ENCODE measurements at places on chromosomes 5 and 9. TPM values are rescaled to one million over a fixed set of nuclear protein-coding genes. Genes with fewer than 3 reads are reported as not detected.

GRCh38 chr5:2715856-2716255, 35.6 kb downstream of the IRX2 start:
- no peak for DNase-seq

DNA sequence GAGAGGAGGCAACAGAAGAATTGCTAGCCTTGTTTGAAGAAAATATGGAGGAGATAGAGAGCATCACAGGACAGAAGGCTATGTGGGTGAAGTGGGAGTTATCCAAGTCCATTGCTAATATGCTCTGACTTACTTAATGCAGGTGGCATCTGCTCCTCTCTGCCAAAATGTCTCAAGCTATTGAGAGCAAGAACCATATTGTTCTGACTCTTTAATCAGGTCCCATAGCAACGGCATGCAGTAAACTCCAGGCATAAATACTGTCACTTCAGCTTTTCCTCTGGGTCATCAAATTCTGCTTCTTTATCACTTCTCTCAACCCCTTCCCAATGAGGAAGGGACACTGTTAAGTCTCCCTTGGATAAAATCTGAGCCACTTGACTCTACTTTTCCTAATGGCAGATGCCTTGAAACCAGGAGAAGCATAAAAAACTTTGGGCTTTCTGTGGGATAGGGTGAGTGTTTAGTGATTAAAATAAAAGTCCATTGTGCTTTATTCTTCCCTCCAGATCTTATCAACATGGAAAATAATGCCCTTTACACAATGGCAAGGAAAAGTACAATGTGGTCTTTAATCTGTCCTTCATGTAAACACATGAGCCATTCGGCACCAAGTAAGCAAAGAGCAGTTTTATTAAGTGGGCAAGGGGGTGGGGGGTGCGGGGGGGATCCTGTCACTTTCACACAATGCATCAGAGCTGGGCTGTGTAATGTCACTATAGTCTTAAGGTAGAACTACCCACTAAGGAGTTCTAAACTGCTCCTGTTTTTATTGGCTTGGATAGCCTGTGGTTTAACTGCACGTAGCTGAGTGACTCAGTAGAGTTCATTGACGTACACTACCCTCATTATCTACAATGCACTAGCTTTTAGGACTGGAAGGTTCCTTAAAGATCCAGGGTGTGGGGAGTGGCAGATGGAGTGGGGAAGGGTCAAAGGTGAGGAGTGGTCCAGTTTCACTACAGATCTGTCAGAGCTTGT, 71.0 kb upstream of the TARS1 start:
- no peak for DNase-seq

DNA sequence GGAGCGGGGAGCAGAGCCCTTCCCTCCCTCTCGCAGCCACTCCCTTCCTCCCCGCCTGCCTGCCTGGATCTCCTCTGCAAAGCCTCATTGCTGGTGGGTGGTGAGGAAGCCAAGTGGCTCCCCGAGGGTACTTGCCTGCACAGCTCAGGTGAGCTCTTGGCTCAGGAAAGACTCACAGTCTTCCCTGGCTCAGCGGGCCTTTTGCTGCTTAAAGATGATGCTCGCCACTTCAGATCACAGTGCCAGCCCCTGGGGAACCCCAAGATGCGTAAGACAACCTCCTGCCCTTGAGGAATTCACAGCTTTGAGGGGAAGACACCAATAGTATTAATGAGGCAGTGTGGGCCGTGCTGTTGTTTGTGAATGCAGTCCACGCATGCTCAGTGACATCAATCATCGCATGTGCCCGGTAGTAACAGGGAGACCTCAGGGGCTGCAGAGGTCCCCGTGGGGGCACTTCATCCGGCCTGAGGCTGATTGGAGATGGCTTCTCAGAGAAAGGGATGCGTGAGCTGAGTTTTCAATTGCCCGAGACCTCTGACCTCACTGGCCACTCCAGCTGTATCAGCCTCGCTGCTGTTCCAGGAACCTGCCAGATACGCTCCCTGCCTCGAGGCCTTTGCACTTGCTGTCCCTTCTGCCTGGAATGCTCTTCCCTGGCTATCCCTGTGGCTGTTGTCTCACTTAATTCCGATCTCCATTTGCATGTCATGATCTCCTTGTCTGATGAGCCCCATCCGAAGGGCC, 36.8 kb downstream of the ERGIC1 start:
- no peak for DNase-seq

GRCh38 chr5:95487880-95488279, 66.9 kb downstream of the SKIC3 start:
- DNase-seq, result no peak

DNA sequence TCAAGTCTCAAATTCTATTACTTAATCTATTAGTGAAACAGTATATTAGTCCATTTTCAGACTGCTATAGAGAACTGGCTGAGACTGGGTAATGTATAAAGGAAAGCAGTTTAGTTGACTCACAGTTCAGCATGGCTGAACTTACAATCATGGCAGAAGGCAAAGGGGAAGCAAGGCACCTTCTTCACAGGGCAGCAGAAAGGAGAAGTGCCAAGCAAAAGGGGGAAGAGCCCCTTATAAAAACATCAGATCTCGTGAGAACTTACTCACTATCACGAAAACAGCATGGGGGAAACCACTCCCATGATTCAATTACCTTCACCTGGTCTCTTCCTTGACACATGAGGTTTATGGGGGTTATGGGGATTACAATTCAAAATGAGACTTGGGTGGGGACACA, 67.9 kb upstream of the CHSY3 start:
- no peak for DNase-seq

DNA sequence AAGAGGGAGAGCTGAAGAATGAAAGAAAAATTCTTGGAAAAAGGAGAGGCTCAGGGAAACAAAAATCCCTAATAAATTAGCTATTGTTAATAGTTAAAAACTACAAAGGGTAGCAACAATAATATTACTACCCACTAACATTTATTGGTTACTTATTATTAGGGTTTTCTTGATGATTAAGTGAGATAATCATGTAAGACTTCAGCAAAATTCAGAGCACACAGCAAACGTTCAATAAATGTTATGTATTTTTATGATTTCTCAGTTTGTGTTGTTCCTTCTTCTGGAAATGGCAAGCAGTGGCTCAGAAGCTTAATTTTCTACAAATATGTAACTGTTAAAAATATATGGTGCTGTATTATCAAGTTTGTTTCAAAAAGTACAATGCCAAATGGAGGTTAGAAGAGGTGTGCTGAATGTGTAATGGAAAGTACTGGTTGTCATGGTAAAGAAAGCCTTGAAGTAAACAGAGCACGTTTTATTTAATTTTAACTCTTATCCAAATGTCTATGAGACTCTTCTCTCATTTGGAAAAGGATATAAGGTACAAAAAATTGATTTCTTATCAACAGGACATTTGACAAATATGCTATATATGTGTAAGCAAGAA, 226.0 kb upstream of the ATP10B start:
- DNase-seq, result no peak

DNA sequence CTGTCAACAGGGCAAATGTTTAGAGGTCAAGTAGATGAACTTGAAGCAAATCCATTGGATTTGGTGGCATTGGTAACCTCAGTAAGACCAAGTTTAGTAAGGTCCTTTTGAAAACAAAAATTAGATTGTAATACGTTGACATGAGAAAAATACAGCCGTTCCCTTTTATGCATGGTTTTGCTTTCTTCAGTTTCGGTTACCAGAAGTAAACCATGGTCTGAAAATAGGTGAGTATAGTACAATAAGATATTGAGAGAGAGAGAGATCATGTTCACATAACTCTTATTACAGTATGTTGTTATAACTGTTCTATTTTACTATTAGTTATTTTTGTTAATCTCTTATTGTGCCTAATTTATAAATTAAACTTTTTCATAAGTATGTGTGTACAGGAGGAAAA, 156.6 kb upstream of the SLC12A2 start:
- DNase-seq, result no peak

- DNase-seq, result no peak
Measured at GRCh38 chr5:178986326-178986960, 8.7 kb downstream of the GRM6 start.

DNA sequence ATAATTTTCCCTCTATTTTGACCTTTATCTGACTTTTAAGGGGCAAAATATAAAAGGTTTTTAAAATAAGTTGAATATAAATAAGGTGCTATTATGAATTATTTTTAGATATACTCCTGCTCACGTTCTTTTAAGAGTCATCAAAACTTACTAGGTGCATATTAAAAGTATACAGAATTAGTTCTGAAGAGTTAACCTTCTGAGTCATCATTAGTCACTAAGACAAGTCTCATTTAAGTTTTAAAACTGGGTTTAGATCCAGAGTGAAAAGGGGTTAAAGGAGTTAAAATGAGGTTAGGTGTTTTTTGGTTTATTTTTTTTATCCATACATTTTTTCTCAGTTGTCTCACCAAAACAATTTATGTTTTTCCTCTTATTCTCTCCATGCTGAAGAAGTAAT, 41.7 kb downstream of the SMIM15 start:
- no peak for DNase-seq

DNA sequence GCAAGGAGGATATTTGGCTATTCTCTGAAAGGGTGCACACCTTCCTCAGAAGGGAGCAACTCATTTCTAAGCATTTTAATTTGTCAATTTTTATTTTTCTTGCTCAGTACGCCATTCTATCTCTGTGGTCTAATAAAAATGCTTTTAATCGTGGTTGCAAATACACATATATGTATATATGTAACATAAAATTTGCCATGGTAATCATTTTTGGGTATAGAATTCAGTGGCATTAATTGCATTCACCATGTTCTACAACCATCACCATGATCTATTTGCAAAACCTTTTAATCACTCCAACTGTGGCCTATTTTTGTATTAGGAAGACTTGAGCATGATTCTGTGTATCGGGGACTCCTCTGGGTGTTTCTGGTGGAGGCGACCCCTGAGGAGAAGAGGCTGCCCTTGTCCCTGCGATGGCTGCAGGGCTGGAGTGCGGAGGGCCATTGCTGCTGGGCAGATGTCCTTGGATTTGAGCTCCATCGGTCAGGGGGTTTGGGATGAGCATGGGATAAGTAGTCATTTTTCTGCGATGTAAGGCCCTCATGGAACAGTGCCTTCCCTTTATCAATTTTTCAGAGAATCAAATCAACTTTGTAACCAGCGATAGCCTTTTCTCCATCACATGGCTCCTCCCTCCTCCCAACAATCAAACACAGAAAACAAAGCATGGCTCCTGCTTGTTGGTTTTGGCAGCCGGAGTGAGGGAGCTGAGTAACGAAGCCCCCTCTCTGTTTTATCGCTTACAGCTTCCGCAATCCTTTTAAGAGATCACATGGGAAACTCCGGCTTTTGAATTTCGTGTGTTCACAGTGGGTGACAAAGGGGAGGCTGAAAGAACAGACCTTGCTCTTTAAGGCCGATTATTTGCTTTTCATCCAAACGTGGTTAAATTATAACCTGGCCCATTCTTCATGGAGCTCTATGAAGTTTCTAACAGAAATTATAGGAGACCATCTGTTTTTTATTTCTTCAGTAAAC, 187.3 kb downstream of the TENT4A start:
- no peak for DNase-seq

- no peak for DNase-seq
Measured at GRCh38 chr5:40385544-40385943, 294.2 kb upstream of the PTGER4 start.

DNA sequence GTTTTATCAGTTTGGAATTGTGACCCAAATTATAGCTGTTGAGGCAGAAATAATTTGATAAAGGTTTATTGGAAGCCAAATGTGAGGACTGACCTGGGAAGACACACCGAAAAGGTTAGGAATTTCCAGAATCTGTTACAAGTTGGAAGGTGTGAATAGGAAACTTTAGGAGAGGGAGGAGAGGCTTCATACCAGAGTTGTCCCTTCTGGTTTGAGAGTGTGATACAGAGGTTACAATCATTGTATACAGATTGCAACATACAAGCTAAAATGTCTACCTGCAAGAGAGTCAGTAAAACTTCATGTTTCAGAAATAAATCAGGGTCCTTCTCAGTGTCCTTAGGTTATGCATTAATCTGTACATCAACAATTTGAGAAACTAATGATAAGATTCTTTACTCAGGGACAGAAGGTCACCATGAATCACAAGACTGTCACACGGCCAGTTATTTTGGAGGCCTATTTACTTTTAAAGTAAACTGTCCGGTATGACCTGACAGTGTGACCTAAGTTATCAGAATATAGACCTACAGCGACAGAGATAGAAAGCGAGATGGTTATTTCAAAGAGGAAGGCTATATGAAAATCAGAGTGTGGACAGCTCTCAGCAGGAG, 204.9 kb upstream of the CTNND2 start:
- no peak for DNase-seq

DNA sequence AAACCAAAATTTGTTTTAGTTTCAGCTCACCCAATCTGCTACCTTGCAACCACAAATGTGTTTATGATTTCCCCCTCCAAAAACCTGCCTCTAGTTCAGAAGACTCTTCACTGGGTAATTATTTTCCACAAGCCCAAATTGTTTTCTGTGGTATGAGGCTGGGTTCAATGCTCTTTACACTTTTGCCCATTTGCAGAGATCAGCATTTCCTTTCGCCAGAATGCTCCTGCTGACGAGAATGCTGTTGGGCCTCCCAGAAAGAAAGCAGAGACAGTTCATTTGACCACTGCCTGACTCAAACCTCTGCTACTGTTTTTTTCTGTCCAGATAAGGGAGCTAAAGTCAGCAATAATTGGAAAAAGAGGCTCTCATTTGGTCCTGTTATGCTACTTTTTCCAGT, 427.3 kb downstream of the PDE4D start:
- no peak for DNase-seq

DNA sequence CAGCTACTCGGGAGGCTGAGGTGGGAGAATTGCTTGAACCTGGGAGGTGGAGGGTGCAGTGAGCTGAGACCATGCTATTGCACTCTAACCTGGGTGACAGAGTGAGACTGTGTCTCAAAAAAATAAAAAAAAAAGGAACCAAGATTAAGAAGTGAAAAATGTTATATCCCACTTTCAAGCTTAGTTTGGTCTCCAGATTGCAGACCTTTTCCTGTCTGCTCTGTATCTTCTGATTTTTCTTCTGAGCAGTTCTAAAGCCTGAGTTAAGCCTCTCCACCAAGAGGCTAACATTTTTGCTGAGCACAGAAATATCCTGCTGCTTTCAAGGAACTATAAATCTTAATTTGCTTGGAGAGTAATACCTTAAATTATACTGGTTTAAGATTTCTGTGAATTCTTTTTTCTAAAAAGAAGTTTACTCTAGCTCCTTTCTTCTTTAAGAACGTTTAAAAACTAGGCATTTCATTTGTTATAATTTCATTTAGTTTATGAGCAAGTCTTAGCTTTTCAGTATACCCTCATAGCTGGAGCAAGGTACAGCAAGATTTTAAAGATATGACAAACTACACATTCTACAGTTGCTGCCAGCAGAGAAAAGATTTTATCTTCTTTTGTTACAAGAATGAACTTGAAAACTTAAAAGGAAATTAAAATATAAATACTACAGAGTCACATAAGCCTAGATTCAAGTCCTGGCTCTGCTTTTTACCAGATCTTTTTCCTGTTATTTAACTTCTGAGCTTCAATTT, 55.0 kb downstream of the GARNL3 start:
- no peak for DNase-seq

Gene FAM169A
- 2.1 TPM for total RNA-seq

Gene C5orf58
- total RNA-seq, result not detected

Gene SLC6A7
- not detected for total RNA-seq

Gene LECT2
- total RNA-seq, result not detected

Gene GMCL2
- not detected for total RNA-seq

Gene PDE6A
- not detected for total RNA-seq

Gene FBP2
- not detected for total RNA-seq

Gene GPR151
- total RNA-seq, result not detected

Gene GEMIN5
- total RNA-seq, result 36.7 TPM

Gene SLC36A3
- total RNA-seq, result not detected

All from activated T-helper 2 cell treated with anti-CD3 and anti-CD28 coated beads, Interferon-gamma antibody, Interleukin-2, Interleukin-4, amounts not matched to agents 10 μg/mL and 5 μg/mL and 100 μg/mL, durations not matched to agents 14 hours and 24 hours and 36 hours (primary cell).